ENCODE measurements at places on chromosomes 2 and 18.

GRCh38 chr2:129747500-129748125 is 231.9 kb upstream of the RAB6C start:
- DNase-seq: no peak

DNA sequence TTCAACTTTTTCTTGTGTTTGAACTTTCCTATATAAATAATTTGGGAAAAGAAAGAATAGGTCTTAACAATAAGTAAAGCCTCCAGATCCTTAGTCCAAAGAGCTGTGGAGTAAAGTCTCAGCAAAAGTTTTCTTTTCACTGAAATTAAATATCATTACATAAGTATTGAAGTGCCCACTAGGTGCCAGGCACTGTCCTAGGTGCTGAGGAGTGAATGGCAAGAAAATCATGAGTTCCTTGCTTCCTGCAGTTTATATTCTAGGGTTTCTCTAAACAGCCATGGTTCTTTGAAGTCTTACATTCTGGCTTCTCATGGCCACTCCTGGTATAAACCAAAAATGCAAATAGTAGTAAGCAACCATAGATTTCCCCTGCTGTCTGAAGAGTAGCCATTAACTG is 59.7 kb downstream of the SPP2 start:
- DNase-seq: no peak

DNA sequence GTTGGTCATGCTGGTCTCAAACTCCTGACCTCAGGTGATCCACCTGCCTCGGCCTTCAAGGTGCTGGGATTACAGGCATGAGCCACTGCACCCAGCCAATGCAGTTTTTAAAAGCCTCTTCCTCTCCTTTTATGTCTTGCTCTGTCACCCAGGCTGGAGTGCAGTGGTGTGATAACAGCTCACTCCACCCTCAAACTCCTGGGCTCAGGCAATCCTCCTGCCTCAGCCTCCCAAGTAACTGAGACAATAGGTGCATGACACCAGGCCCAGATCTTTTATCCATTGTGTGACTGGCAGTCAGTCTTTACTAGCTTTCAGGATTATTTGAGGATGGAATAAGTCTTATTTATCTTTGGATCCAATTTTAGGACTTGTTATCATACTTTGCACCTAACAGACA is 13.2 kb downstream of the KCTD18 start:
- no peak for DNase-seq

- DNase-seq: no peak
These were observed 46.6 kb downstream of the KANSL3 start for GRCh38 chr2:96591494-96591893.

DNA sequence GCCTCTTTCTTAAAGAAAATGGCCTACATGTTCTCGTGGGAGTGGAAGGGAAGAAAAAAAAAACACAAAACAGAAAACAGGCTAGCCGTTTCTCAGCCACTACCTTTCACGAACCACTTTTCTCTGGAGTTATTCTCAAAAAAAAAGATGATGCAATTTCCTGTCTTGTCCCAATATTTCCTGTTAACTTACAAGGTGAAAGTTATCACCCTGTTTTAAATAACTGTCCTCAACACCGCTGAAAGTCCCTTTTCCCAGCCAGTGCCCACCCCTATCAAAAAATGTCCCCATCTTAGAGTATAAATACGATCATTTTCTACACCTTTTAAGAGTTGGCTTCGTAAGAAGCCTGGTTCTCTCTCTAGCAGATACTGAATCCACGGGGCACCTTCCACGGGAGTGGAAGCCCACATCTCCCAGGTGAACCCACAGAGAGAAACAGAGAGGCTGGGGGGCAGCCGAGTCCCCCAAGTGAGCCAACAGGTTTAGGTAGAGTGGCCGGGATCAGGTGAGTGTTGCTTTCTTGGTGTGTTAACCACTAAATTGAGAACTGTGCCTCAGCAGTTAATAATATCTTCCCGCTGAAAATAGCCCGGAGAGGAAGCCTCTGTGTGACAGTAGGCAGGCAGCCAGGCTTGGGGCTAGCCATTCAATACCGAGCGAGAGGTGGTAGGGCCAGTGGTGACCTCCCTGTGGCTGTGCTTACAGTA is 15.9 kb downstream of the SMAD7 start:
- DNase-seq: peak; percentile 25

DNA sequence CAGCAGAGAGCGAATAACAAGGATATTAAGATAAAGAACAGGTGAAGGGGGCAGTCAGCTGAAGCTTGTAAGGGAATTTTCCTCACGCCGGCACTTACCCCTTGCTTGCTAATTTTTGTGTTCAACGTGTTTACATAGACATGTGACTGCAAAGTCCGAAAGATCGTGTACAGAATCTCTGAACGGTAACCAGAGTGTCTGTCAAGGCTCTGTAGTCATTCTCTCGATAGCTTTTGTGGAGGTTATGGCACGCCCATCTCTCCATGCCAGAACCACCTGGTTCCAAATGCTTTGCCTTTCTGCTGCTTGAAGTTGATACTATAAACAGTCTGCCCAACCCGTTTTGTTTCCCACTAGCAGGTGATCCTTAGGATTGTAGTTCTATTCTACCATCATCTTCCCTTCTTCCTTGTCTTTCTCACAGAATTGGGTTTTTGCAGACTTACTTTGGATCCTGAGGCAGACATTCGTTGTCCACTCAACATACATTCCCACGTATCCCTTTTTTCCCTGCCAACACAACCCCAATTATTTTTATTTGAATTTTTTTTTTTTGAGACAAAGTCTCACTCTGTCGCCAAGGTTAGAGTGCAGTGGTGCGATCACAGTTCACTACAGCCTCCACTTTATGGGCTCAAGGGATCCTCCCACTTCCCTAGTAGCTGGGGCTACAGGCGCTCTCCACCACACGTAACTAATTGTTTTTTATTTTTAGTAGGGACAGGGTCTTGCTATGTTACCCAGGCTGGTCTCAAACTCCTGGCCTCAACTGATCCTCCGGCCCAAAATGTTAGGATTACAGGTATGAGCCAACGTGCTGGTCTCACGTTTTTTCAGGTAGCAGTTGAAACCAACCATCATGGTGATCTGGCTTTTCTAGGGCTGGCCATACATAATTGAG is 1.3 kb upstream of the USP34 start:
- peak; percentile 30 for DNase-seq

All from hippocampal formation (tissue), 2 donors.